ENCODE measurements at places on chromosomes 4 and X.

DNA sequence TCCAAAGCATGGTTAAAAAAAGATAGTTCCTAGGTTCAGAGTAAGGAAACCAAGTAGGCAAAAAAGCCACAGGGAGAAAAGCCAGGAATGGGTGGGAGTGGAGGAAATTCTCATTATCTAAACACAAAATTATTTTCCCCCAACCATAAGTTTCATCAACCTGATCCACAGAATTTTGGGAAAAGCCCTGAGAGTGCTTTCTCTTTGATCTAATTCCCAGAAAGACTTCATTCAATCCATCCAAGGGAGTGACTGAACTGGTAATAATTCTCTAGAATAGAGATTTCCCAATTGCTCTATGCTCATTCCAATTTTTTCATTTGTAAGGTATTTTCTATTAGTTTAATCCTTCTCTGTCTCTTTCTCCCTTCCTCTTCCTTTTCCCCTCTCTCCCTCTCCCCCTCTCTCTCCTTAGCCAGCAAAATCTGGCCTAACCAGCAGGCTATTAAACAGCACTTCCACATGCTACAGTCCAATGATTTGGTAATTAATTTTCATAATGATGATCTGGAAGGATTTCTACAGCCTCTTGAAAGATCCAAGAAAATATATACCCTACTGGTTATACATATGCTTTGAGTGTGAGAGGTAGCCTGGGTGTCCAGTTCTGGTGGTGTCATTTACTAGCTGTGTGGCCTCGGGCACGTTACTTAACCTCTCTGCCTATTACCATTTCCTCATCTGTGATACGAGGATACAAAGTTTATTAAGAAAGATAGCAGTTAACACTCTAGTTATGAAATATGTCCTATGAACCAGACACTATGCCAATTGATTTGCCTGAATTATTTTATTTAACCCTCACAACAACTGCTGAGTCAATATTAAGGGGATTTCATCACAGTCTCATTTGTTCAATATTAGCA, 251.5 kb upstream of the RASGEF1B start:
- DNase-seq: no peak

GRCh38 chr4:162945713-162946112, 221.0 kb downstream of the NAF1 start:
- DNase-seq: no peak

- no peak for DNase-seq
Measured at GRCh38 chrX:14359316-14359715, 170.0 kb upstream of the GLRA2 start.

DNA sequence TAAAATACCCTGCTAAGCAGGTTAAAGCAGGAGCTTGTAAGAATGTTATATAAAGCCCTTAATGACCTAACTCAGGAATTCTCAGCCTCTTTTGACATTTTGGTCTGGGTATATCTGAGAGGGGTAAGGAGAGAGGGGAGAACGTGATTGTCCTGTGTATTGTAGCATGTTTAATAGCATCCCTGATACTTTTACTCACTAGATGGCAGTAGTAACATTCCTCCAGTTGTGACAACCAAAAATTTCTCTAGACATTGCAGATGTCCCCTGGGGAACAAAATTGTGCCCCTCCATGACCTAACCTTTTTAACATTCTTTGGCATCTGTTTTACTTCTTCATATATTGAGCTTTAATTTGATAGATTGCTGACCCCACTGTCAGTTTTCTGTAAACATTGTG, 17.9 kb downstream of the SMARCA5 start:
- no peak for DNase-seq

DNA sequence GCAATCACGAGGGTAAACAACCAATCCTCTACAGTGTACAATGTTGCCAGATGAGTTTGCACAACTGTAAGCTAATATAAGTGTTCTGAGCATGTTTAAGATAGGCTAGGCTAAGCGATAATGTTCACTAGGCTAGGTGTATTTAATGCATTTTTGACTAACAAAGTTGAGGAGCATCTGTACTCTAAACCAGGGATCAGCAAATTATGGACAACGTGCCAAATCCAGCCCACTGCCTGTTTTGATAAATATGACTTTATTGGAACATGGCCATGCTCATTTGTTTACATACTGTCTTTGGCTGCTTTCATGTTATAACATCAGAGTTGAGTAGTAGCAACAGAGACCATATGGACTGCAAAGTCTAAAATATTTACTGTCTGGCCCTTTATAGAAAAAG, 46.3 kb upstream of the ARHGEF6 start:
- DNase-seq: no peak

DNA sequence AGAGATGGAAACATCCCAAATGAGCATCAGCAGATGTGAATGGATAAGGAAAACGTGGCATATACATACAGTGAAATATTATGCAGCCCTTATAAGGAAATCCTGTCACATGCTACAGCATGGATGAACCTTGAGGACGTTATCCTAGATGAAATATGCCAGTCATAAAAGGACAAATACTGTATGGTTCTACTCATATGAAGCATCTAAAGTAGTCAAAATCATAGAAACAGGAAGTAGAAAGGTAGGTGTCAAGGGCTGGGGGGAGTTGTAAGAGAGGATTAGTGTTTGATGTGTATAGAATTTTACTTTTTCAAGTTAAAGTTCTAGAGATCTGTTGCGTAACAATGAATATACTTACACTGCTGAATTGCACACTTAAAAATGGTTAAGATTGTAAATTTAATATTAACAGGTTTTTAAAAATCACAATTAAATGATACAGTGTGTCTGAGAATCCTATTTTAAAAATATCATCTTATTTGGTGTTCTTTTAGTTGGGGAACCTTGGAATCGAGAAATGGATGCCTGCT, 58.5 kb downstream of the KDM6A start:
- DNase-seq: no peak
